ENCODE measurements at places on chromosomes 7 and 10. TPM values are rescaled to one million over a fixed set of nuclear protein-coding genes. Genes with fewer than 3 reads are reported as not detected.

- peak; percentile 72 for ATAC-seq
These were observed 32.5 kb downstream of the OGDH start for GRCh38 chr7:44638611-44639557.

ECHDC3 gene
- 2.0 TPM for total RNA-seq

DNA sequence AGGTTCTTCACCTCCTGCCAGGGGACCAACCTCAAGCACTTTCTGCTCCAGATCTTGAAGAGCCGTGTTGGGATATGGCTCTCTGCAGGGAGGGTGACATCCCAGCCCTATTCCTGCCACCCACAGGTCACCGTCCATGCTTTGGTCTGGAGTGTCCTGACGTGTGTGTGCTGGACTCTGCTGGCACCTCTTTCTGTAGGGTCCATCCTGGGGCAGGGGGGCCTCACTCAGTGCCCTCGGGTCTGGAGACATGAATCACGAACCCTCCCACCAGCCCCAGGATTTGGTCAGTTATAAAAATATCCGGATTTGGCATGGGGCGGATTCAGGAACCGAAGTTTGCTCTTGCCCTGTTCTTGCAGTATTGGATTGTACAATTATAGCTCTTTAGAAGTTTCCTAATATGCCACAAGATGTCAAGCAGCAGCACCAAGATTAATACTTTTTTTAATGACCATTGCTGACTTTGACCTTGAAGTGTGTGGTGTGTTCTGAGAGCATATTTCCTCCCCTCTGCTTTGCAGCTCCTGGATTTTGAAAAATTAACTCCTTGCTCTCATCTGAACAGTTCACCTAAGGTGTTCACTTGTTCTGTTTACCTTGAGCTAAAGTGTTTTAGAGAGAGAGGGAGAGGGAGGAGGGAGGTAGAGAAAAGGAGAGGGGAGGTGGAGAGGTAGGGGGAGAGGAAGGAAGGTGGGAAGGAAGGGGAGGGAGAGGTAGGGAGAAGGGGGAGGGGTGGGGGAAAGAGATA lies 95.4 kb upstream of the SHH start:
- ATAC-seq = no peak

- peak; percentile 29 for ATAC-seq
These were observed 219.7 kb upstream of the STK17A start for GRCh38 chr7:43363035-43363791.

LRRC4 gene
- 0.75 TPM for total RNA-seq

TYW1 gene
- total RNA-seq = 26.1 TPM

DNA sequence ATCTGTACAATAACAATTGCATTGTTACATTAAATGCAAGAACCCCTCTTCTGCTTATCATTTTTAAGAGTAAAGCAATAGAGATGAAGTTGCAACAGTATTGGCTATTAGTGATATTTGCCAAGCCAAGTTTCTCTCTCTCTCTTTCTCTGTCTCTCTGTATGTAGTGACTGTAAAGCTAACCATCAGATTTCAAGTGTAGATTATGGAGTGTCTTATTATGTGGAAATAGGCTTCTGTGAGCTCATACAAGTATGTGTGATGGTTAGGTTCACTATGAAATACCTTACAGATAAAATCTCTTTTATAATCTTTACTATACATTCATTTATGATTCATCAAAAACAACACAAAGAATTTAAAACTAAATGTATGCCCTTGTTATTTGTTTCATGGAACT lies 28.6 kb upstream of the NRP1 start:
- ATAC-seq = no peak

LRRC17 gene
- 1.8 TPM for total RNA-seq

DNA sequence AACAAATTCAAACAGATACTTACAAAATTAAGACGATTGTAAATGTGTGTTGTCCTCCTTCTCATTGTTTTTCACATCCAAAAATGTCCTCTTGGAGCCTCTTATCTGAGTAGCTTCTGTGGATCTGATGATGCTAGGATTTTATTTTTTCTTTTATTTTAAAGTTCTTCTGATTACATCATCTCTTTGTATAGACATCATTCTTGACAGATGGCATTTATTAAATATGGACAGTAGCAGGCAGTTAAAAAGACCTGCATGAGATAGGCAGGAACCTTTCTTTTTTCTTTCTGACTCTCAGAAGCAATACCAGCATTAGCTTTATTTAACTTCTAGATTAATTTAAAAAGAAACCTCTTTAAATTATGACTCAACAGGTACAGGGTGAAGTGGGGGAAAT lies at the start of gene RPA3:
Gene RPA3, minus strand, starts transcription at position 116 of the 400 bp plus-strand sequence. CDS start 78,189 bp downstream, outside the sequence.
- ATAC-seq = no peak

DNA sequence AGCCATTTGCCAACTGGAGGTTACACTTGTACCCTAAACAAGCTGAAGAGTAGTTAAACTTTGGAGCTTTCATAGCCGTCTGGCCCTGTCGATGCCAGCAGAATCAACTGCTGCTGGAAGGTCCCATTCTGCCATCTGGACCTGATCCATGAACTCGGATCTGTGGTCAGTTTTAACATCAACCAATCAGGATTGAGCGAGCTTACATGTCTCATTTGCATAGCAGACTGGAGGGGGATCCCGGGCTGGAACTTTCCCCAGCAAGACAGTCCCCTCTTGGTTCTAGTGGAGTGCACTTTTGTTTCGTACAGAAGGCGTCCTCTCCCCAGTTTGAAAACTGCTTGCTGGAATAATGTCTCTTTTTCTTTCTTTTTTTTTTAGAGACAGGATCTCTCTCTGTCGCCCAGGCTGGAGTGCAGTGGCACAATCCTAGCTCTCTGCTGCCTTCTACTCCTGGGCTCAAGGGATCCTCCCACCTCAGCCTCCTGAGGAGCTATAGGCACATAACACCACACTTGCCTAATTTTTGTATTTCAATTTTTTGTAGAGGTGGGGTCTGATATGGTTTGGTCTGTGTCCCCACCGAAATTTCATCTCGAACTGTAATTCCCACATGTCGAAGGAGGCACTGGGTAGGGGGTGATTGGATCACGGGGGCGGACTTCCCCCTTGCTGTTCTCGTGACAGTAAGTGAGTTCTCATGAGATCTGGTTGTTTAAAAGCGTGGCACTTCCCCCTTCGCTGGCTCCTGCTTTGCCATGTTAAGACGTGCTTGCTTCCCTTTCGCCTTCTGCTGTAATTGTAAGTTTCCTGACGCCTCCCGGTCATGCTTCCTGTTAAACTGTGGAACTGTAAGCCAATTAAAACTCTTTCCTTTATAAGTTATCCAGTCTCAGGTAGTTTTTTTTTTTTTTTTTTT lies 42.8 kb upstream of the SEPHS1 start:
- no peak for ATAC-seq

SEPTIN14 gene
- 0.19 TPM for total RNA-seq

DNA sequence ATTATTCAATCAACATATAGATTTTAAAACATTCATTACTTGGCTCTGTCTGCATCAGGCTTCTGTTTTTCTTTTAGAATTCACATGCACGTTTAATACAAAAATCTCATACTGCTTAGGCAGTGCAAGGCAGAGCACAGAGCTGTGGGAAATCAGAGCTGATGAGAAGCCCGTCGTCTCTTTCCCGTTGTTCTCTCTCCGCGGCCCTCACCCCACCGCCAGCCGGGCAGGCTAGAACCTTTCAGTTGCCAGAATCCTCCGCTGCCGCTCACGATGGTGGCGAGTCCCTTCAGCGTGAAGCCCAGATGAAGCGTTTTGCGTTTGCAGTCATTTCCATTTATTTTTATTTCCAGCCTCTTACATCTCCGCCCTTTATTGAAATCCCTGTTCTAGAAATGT lies 648.2 kb downstream of the SDK1 start:
- no peak for ATAC-seq

- ATAC-seq = peak; percentile 52
These were observed 87.0 kb downstream of the SKAP2 start for GRCh38 chr7:26777385-26777784.

- ATAC-seq = peak; percentile 99
These were observed 668.5 kb upstream of the AUTS2 start for GRCh38 chr7:68929781-68930261.

GRCh38 chr7:135109976-135110375 lies 37.9 kb upstream of the TMEM140 start:
- no peak for ATAC-seq

- no peak for ATAC-seq
These were observed 1357.5 kb upstream of the SORCS1 start for GRCh38 chr10:108521827-108522492.

All from motor neuron (in vitro differentiated cells).